Stimulated activated CD4-positive, alpha-beta T cell treated with anti-CD3 and anti-CD28 coated beads, Interleukin-2, amount 100 ng/mL, for 24 hours (primary cell): ENCODE measurements at places on chromosomes 5 and 9.

DNA sequence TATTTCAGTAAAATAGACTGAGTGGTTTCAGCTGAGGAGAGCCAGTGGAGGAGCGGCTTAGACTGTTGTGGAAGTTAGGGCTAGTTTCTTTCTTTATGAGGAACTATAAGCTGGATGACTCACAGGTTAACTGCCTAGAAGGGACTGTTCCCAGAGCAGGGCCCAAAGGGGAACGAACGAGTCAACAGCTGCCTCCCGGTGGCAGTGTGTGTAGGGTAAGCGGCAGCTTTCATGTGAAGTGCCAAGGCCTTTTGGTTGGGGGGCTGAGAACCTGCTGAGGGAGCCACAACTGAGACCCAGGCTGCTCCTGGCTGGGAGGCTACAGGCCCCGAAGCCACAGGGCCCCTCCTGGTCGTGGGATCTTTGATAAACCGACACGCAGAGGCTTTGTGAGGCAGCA is 7.0 kb downstream of the SQSTM1 start:
- peak; percentile 67 for DNase-seq

DNA sequence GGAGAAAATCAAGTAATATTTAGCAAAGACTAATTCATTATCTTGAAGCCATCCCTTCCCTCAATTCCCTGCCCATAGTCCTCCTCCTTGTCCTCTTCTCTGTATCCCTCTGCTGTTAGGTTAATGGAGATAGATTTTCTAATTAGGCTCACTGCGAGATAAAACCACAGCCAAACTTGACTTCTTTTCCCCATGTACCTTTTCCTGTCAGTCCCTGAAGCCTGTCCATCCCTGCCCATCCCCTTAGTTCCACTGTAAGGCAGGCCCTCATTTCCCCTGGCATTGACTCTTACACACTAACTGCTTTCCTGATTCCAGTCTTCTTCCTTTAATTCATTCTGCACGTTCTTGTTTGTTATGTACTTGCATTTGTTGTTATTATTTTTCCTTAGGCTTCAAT is 1.2 kb downstream of the TLR4 start:
- no peak for DNase-seq

- DNase-seq, result no peak
These were observed 1064.4 kb upstream of the DMAC1 start for GRCh38 chr9:8863886-8864544.

DNA sequence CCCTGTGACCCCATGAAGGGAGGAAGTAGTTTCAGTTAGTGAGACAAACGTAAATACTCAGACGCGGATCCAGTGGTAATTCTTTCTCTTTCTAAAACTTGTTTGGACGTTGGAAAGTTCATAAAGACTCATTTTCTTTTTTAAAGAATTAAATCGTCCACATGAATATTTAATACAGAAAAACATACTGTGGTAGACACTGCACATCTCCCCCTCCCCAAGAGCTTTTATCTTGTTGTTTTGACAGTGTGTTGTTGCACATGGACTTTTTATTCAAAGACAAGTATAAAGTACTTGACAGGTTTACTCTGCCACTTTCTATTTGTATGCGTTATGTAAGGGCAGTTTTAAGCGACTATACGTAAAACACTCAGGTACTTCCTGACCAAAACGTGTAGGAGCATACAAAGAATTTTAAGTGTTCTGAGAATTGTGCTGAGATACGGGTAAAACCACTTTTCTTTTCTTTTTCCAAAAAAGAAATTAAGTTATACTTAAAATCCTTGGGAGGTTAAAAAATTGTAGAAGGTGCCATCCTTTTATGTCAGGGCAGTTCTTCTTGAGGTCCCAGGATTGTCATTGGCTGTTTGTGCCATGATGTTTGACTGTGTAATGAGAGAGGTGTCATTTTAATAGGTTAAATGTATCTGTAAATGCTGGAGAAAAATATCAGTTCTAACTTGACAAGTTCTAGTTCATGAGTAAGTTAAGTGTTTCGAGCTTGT is 1.3 kb downstream of the NIPBL start:
- no peak for DNase-seq

- DNase-seq, result no peak
These were observed 81.2 kb upstream of the NAA35 start for GRCh38 chr9:85859765-85860164.

GRCh38 chr9:89154651-89155336 is 23.8 kb downstream of the SHC3 start:
- no peak for DNase-seq

DNA sequence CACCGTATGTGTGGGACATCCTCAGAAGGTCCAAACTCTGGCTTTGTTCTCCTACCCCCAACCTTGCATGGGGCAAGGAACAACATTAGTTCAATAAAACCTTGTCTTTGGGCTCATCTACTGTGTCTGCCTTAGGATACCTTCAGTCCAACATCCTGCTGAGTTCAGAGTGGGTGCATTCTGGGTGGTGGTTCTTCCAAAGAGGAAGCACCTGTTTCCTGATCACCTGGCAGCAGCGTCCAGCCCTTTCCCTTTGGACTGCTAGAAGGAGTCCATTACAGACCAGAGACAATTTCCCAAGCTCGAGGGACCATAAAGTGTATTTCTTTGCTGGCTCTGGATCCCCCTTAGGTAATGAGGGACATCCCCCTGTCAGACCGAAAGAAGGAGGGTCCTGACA is 154.1 kb downstream of the SEMA6A start:
- DNase-seq, result no peak

DNA sequence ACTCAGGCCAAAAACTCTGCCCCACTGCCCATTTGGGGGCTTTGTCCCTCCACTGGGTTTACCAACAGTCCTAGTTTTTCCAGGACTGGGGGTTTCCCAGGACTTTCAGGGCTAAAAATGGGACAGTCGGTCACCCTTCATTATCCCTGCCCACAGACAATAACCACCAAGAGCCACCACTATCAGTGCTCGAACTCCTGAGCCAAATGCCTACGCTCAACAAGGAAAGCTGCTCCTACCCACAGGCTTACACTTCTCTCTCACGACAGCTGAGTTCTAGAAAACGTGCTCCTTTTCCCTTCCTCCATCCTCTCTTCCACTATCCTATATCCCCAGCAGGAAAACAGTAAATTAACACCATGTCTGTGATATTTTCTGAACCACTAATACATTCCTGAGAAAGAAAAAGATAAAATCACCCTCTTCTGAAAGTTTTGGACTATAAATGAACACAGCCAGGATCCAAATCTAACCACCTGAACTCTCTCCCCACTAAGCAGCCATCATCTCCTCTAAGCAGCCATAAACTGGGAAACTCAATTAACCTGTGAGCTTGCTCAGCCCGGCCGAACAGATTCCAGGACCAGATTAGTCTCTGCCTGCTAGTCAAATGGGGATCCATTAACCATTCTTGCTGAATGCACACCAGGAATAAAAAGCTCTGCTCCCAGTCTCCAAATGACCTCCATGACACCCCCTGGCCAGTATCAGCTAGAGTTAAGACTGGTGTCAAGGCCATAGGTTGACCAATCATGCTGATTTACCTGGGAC is 41.8 kb downstream of the KLHL3 start:
- no peak for DNase-seq

DNA sequence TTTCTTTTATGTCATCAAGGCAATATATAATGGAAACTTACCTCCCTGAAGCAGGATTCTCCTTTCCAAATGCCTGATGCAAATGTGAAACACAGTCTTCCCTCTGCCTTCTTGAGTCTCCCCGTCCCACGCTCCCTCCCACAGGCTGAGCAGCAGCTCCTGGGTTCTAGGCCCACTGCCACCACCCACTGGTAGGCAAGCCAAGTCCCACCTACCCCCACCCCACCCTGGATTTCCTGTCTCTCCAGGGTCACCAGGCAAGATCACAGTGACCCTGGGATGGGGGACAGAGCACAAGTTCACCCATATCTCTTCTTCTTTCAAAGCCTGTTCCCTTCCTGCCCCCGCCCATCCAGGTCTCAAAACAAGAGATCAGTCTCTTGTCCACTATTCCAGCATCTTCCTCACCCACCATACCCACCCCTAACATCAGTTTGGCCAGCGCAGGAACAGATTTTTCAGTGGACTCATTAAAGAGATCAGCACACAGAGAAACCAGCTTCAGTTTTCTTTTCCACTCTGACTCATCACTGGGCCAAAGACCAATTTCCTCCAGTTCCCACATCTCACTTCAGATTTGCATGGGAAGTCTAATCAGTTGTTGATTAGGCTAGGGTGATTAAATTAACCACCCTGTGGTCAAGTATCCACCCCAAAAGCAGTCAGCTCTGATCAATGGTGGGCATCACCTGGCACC is 151.5 kb downstream of the ACTL7B start:
- no peak for DNase-seq

- no peak for DNase-seq
These were observed 52.4 kb downstream of the SLC44A1 start for GRCh38 chr9:105296877-105297287.

DNA sequence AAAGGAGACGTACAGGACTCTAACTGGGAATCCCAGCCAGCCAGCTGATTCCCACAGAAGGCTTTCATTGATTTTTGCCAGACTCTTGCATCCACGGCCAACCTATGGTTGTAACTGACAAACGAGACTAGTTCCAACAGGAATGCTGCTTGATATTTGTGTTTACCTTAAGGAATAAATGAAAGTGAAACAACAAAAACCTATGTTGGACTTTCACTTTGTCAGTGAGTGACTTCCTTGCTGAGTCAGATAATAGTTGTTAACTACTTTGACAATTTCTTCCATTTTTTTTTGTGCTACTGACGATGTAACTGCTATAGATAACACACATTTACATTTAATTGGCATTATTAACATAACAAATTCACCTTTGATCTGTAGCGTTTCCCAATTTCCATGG is 63.4 kb upstream of the LRRTM2 start:
- no peak for DNase-seq

DNA sequence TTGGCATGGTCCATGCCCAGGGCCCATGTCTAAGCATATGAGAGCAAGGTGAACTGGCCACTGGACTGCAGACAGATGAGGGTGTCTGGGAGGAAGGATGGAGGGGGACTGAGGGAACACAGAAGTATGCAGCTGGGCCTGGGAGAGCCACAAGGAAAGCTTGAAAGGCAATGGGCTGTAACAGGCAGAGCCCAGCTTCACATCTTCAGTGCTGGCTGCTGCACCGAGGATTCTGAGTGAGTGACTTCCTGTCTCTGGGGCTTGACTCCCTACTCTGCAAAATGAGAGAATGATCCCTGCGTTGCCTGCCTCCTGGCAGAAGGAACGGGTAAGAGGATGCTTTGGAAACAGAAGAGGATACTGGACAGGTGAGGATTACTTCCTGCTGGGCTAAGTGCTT is 29.0 kb downstream of the COL15A1 start:
- no peak for DNase-seq

- DNase-seq, result no peak
These were observed 69.9 kb downstream of the C9orf57 start for GRCh38 chr9:71990466-71990865.

DNA sequence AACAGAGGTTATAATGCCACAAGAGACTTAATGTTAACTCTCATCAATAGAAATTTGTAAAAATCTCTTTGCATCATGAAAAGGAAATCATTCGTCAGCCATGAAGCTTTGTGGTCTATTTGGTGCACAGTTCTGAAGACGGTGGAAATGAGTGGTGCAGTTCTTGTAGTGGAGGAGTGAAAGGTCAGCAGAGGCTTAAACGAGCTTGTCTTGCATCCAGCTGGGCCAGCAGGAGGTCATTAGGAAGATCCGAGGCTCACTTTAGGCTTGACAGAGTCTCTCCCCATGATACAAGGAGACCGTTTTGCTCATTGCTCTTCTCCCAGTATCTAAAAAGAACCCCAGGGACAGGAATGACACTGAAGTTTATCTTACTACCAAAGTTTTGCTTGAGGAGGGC is 440.8 kb downstream of the BNC2 start:
- DNase-seq, result no peak

DNA sequence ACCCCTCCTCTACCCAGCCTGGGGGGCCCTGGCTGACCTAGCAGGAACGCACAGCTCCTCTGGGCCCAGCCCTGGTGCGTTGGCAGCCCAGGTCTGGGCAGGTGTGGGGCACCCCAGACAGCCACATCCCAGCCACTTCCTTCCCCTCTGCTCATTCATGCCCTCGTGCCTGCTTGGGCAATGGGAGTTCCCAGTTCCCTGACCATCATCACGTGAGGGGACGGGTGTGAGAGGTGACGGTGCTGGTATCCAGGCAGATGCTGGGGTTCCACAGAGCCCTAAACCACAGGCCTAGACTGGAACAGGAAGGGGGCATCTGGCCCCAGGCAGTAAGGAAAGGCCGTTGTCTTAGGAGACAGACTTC is 8.4 kb downstream of the RALGDS start:
- no peak for DNase-seq

DNA sequence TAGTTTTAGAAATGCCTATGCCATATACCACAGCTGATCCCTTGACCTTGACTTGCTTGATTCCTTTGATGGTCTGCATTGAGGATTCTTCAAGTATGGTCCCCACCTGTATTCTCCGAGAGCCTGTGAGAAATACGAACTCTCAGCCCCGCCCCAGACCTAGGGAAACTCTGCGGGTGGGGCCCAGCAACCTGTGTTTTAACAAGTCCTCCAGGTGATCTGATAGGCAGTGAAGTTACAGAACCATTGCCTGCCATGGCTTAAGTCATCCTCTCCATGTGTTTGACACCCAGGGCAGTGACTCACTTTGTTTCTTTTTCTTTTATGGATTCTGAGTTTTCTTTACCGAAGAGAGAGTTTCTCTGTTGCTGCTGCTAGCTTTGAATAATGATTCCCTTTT is 18.5 kb downstream of the FRMPD1 start:
- no peak for DNase-seq

DNA sequence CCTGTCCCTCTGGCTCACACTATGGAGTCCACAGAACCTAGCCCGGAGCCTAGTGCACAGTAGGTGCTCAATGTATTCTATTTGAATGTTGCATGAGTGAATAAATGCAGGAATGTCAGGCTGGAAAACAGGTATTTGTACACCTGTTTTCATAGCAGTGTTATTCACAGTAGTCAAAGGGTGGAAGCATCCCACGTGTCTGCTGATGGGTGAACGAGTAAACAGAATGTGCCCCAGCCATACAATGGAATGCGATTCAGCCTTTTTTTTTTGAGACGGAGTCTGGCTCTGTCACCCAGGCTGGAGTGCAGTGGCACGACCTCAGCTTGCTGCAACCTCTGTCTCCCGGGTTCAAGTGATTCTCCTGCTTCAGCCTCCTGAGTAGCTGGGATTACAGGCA is 31.5 kb upstream of the IER5L start:
- no peak for DNase-seq

GRCh38 chr5:157677931-157678330 is 6.6 kb downstream of the C5orf52 start:
- no peak for DNase-seq

GRCh38 chr5:53438486-53439472 is 41.6 kb upstream of the FST start:
- DNase-seq, result no peak

- DNase-seq, result no peak
These were observed 91.6 kb downstream of the ZNF462 start for GRCh38 chr9:106954558-106954957.

GRCh38 chr9:93255994-93256877 is 72.3 kb downstream of the WNK2 start:
- DNase-seq, result no peak
